ENCODE measurements at places on chromosomes 7 and 10.

DNA sequence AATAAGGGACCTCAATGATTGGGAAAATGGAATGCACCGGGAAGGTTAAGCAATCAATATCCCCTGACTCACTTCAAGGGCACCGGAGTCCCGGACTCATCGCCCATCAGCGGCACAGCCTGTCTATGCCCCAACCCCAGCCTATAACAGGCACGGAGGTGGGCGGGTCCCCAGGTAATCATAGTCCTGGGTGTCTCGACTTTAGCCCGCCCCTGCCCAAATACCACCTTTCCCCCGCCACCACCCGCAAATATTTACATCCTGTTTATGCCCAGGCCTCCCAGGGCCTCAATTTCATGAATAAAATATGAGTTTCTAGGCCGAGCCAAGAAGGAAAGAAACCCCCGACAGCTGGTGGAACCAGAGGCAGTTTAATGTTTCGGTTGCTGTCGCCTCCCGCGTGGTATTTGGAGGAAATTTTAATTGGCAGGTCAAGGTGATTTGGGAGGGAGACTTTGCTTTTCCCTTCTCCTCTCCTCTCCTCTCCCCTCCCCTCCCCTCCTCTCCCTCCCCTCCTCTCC lies 15.6 kb upstream of the RFC2 start:
- DNase-seq: peak; percentile 76

- no peak for DNase-seq
Measured at GRCh38 chr7:121041516-121042148, 53.1 kb downstream of the CPED1 start.

- no peak for DNase-seq
Measured at GRCh38 chr7:132758986-132759385, 182.7 kb upstream of the PLXNA4 start.

DNA sequence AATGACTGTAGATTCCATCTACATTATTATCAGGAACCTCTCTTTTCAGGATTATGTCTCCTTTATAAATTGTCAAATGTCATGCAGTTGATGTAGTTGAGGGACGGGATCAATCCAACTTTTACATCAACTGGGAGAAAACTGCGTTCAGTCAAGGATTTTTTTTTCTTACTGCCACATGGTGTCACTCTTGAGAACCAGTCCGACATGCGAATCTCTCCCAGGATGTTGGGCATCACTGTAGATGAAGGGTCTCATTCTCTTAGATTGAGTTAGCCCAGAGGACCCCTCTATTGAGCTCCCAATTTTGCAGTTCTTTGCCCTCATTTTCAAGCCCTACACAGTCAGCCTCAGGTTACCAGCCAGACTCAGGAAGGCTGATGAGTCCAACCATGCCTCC lies 120.3 kb upstream of the PTPRZ1 start:
- no peak for DNase-seq

DNA sequence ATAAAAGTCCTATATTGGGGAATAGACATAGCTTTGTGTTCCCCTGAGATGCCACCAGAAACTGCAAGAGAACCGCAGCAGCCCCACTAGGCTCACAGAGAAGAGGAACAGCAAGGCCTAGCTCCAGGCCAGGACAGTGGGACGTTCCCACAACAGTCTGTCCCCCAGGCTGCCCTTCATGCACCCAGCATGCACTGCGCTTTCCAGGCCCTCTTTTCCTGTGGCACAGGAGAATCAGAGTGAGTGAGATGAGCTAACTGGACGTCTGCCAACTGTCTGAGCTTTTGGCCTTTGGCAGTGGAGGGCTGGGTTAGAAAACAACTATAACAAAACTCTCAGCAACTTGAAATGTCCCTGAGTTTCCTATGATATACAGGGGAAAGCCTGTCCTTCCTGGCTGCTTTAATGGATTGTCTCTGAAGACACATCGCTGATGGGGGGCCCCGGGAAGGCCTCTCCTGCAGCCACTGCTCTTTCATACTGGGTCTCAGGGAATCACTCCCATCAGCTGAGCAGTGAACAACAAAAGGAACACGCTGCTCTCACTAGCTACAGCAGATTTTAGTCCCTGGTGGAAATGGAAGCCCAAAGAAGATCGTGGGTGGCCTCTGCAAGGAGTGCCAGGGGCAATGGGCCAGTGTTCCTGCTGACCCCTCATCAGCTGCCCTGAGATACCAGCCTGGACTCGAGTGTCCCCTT lies 53.5 kb downstream of the PODXL start:
- DNase-seq: peak; percentile 25

DNA sequence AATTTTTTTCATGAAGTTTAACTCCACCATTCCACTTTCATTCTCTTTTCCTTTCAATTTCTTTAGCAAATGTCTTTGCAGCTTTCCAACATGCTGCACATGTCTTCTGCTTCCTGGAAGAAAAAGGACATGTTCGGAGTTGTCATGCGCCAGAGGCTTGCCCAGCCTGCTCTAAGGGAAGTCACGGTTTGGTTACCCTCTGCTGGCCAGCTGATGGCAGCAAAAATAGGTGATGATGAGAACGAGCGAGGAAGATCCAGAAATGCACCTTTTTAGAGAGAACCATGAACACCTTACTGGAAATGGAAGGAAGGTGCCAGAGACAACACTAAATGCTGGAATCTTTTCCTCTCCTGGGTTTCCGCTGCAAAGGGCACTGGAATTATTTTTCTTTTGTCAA lies 4.9 kb upstream of the ZSCAN21 start:
- DNase-seq: no peak

DNA sequence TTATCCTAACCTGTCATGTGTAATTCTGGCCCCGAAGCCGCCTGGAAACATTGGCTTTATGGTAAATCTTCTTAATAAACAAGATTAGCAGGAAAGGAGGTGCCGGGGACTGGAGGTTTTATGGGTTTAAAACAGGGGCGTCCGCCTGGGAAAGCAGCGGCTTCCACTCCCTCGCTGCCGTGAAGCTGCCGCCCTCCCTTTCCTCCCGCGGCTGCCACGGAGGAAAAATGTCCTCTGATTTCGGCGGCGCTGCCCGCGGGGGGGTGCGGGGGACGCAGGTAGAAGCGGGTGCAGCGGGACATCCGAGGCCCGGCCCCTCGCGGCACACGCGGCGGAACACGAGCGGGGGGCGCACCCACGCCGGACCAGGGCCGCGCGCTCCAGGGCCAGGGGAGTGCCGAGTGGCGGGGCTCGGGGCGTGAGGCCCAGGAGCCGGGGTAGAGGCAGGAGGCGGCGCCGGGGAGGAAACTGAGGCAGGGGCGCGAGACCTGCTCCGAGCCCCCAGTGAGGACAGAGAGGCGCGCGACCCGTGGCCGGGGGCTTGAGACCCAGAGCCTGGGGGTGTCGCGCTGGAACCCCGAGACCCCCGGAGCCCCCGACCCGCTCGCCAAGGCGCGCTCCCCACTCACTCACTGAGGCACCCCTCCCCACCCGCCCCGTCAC lies 993 bp downstream of the PTPRN2 start:
- DNase-seq: peak; percentile 41
